ENCODE measurements at places on chromosomes 6 and 20.
A peak's percentile ranks its signal among the peaks of the same experiment; 100 is the strongest.

DNA sequence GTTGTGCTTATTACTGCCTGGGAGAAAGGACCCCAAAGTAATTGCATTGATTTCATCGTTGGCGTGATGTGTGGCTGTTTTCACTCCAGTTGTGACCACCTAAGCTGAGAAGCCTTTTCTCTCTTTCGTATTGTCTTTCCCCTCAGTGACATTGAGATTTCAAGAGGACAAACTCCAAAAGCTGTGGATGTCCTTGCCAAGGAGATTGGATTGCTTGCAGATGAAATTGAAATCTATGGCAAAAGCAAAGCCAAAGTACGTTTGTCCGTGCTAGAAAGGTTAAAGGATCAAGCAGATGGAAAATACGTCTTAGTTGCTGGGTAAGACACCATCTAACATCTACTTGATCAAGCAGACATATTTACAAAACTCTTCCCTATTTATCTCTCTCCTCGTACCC is 60.5 kb downstream of the MTHFD1L start:
- no peak for DNase-seq

DNA sequence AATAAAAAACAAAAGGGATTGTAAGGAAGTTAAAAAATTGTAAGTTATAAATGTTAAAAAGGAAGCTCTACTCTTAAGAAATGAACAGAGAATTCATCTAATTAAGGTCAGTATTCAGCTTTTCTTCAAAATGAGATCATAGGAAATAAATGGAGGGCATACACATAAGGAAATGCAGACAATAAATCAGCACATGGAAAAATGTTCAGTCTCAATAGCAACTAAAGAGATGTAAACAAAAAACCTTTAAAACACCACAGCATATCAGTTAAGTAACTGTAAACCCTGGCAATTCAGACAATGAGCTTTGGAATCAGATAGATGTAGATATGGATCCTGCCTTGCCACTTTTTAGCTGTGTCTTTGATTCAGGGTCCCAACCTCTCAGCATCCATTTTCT is 24.0 kb upstream of the CLIC5 start:
- DNase-seq = no peak

- no peak for DNase-seq
Measured at GRCh38 chr6:13941902-13942301, 17.1 kb downstream of the RNF182 start.

DNA sequence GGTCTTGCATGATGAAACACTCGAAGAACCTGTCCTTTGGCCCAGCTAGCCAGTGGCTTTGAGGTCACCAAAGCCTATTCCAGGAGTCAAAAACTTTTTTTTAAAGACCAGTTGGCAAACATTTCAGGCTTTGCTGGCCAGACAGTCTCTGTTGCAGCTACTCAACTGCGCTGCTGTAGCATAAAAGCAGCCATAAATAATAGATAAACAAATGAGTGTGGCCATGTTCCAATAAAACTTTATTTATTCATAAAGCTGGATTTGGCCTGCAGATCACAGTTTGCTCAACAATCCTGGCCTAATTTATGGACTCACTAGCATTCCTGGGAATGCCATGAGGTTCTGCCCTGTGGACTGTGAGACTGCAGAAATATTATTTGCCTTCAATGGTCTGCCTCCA is 68.8 kb upstream of the LTV1 start:
- DNase-seq = no peak

DNA sequence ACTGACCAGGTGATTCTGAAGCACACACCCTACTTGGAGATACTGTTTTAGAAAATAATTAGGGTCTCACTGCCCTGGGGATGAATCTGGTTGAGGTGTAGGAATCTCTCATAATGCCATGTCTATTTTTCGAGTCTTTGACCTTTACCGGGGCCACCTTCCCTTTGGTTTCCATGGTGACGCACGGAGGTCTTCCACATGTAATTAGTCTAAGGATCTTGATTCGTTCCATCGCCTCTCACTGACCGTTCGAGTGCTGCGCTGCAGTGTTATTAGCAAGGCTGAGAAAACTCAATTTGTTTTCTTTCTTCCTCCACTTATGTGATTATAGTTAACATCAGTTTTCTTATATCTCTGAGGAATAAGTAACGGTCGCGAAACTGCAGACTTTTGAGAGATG is 144.3 kb upstream of the SPACA1 start:
- DNase-seq = no peak

DNA sequence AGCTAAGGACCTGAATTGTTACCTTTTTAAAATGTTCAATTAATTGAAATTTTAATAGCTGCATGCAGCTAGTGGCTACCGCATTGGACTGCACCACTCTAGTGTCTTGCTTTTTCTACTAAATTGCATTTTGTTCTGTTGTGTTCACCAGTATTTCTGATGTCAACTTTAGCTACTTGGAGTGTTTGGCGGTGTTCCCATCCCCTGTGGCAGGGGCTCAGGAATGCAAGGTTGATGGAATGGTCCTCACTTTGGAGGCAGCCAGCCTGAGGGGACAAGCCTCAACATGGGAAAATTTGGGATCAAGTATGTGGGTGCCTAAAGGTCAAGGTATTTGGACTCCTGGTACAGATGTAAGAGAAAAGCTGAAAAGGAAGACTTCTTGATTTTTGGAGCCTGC is 230.1 kb upstream of the PRND start:
- DNase-seq = no peak

DNA sequence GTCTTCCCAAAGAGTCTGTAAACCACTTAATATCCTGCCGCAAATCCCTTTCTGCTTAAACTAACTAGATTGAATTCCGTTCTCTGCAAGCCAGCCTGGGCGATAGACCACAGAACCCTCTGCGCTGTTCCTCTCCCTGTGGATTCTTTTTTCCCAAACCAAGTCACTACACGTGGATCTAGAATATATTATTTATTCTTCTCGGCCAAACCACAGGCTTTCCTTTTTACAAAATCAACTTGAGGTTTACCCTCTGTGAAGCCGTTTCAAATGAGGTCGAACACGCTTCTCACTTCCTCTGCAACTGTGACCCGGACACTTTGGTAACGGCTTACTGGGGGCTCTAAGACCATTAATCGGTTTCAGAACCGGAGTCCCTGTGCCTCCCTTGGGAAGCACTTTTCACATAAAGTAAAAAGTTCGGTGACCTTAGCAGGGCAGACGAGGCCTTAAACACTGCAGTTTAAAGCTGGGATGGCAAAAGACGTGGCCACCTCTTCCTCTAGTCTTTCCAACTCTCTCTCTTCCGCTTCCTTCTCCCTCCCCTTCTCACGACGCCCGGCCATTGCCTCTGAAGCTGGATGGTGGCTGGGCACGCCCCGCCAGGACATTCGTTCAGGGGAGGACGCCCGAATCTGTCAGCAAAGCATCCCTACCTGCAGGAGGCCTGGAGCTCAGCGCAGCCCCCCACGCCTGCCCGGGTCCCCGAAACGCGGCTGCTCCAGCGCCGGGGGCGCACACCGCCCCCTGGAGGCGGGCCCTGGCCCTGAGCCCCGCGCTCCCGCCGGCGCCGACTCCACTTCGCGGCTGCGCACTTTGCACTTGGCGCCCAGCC is 55.0 kb upstream of the FOXC1 start:
- DNase-seq = peak; percentile 60

DNA sequence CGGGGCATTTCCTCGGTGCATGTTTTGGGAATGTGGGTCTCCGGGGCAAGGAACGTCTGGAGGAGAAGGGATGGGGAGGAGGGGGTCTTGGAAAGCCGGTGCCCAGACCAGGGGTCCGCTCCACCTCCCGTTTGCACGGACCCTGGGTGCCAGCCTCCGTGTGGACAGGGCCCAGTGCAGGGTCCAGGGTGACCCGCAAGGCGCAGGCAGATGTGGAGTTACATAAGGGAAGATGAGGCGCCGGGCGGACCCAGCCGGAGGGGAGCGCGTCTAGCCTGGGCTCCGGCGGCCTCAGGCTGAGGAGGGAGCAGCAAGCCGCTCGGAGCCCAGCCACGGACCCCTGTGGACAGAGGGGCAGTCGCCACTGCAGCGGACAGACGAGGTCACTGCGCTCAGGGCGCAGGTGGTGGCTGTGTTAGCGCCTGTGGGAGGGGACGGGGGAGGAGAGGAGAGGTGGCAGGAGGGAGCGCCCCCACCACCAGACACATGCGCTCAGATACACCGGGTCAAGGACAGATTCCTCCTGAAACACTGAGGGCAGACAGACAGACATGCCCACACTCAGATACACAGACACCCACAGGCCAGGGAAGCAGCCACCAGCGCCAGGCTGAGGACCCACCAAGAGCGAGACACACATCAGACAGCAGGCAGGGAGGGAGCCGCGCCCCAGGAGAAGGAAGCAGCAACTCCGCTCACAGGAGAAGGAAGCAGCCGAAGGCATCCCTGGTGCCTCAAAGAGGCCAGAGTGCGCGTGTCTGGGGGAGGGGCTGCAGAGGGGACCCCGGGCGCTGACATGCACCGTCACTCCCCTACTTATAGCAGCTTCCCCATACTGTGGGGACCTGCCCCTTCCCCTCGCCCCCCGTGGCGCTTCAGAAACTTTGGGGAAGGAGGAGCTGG is 839 bp upstream of the HRH3 start:
- DNase-seq = no peak

- no peak for DNase-seq
Measured at GRCh38 chr6:88538130-88538706, 372.1 kb upstream of the CNR1 start.

DNA sequence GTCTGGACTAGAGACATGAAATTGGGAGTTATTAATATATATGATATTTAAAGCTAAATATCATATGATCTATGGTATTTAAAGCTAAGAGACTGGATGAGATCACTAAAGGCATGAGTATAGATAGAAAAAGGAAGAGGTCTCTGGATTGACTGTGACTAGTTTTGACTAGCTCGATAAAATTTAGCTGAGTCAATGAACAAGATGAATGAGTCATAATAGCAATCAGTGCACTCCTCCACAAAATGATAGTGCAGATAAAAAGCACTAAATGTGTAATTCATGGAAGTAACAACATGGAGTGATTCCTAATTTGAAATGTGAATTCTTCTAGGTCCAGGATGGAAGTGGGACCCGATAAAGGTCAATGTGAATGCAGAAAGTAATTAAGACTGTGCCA is 127.4 kb downstream of the PFDN4 start:
- no peak for DNase-seq

DNA sequence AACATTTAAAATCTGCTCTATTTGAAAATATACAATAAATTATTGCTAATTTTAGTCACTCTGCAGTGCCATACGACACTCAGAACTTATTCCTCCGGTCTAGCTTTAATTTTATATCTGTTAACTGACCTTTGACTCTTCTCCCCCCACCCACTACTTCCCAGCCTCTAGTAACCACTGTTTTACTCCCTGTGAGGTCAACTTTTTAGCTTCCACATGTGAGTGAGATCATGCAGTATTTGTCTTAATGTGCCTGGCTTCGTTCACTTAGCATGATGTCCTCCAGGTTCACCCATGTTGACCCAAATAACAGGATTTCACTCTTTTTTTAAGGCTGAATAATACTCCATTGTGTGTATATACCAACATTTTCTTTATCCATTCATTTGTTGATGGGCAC is 80.8 kb downstream of the RPP40 start:
- DNase-seq = no peak

GRCh38 chr20:667351-668034 is 8.1 kb downstream of the SCRT2 start:
- no peak for DNase-seq

DNA sequence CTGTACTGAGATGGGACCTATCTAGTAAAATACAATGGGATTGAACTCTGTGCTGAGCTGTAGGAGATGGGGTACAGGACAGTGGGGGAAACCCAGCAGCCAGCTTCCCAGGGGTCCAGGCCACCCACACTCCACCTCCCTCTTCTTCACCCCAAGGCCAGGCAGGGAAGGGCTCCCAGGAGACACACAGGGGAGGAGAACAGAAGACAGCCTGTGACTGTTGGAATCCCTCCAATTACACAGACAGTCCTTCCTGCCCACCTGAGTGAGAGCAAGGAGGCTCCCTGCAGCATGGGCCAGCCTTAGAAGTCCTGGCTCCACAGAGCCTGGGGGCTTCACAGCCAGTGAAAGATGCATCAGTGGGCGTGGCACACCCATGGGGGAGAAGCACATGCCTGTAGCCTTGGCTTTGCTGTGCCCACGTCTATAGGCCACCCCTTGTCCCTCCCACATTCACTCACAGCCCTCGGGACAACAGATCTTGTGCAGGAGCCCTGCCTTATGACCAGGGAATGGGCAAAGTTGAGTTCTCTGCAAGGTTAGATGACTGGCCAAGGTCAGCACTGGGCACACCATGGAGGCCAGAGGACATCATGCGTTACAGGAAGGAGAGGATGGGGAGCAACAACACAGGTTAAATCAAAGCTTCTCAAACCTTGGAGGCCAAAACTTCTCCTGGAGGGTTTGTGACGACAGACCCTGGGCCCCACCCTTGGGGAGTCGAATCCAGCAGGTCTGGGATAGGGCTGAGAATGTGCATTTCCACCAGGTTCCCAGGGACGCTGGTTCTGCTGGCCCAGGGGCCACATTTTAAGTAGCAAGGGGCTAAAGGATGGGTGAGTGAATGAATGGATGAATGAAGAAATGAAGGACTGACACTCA is 12.3 kb upstream of the CST7 start:
- no peak for DNase-seq

DNA sequence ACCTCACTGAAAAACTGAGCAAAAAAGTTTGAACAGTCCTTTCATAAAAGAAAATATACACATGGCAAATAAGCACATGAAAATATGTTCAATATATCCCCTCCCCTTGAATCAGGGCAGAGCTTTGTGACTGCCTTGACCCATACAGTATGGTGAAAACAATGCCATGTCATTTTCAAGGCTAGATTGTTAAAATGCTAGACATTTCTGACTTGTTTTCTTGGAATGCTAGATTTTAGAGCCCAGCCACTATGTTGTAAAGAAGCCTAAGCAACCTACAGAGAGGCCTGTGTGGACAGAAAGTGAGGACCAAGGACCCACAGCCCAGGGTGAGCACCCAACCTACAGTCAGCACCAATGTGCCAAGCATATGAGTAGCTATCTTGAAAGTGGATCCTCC is 17.1 kb upstream of the ASF1A start:
- DNase-seq = no peak

DNA sequence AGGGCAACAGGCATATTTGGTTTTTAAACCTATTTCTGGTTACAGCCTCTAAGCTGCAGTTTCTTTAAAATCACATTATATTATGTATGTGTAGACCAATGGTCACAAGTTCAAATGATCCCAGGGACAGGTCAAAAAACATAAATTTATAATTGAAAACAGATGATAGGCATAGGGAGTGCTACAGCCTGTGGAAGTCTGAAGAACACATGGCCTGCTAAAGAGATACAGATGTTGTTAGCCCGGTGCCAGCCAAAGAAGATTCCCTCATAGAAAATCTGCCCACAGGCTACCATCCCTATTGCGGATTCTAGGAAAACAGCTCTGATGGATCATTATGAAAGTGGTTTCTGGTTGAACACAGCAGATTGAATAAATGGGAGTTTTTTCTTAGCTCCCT is 65.3 kb downstream of the NRSN1 start:
- no peak for DNase-seq

DNA sequence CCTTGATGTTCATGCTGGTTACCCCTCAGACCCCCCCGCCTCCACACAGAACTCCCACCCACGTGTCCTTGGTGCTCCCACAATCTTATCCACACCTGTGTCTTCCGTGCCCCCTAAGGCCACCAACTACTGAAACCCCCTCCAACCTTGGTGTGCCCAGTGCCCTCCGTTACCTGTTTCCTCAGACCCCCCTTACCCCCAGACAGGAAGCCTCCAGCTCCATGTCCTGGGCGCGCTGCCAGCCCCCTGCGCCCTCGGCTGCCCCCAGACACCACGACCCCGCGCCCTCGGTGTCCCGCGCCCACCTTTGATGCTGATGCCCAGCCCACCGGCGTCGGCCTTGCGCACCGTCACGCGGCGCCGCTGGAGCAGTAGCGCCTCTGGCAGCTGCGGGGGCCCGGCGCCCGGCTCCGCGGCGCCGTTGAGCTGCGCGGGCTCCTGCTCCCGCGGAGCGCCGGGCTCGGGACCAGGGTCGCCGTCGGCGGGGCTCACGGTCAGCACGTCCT is 504 bp downstream of the SNTA1 start:
- no peak for DNase-seq
